ENCODE measurements at places on chromosomes 1 and 21.

DNA sequence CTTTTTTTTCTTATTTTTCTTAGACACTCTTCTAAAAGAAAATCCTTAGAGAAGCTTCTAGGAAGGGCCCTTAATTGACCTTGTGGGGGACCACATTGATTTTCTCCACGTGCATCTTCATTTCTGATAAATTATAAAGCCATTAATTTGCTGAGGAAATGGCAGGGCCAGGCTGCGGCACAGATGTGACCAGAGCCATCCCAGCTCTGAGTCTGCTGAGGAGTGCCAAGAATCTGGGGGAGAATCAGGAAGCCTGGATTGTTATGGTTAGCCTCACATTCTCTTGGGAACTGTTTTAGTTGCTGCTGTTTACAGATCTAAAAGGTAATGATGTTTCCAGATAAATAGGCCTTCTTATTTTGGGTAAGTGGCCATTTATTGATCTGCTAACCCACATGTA is 16.2 kb downstream of the PROX1 start:
- no peak for DNase-seq

DNA sequence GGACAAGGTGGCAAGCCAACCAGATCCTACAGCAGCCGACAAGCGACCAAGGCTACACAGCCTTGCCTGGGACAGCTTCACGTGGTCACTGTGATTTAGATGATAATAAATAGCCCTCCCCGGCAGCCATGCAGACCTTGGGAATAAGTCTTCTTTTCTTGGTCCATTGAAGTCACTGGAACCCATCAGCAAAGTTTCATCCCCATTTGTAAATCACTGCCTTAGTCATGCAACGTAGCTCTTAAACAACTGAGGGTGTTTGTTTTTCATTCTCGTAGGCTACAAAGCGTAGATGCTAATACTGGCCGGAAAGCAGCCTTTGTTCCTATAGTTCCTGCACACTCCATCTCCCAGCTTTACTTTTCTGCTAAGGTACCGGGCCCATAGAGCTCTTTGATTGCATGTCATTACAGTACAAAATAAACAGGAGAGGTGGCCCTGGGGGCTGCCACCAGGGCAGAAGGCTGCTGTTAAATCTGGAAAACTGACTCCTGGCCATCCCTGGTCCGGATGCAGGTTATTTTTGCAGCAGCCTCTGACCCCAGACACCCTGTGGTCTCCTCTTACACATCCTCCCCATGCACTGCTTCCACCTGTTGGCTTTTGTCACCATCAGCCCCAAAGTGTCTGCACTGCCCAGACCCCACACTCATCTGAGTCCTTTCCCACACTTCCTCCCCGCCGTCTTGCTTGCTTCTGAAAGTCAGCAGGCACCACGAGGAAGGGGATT is 105.5 kb downstream of the TOMM20 start:
- DNase-seq = no peak

GRCh38 chr1:87263785-87264184 is 64.9 kb upstream of the LMO4 start:
- no peak for DNase-seq

- no peak for DNase-seq
Measured at GRCh38 chr1:184056921-184057555, 5.5 kb downstream of the TSEN15 start.

GRCh38 chr1:54239035-54239383 is 39.0 kb downstream of the MRPL37 start:
- no peak for DNase-seq

- DNase-seq = peak; percentile 57
Measured at GRCh38 chr1:114003431-114003830, 24.2 kb downstream of the OLFML3 start.

DNA sequence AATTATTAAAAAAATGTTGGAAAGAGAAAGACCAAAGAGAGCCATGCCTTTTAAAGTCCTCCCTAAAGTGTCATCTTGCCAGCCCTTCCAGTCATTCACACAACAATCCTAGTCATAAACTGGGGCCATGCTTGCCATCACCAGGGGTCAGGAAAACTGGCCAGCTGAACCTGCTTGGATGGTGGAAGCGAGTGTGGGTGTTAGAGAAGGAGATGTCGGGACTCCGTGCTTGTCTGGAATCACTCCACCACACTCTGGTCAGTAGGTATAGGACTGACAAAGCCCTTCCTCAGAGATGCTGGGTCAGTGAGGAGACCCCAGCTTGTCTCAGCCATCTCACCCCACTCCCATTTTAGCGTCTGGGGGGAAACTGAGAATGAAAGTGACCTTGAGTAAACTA is 3.3 kb upstream of the HAPLN2 start:
- DNase-seq = no peak

DNA sequence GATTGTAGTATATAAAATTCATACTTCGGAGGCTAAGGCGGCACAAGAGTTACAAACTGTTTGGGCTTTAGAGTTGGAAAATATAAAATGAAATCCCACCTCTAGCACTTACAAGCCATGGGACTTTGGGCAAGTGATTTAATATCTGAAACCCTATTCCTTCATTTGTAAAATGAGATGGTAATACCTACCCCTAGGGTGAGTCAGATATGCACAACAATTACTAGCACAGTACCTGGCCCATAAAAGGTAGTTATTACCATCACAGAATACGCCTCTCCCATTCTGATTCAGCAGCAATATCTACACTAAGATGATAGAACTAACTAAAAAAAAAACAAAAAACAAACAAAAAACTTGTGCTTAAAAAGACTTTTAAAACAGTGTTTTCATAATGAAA is 3.5 kb downstream of the KLHL12 start:
- DNase-seq = no peak

GRCh38 chr21:42587036-42587435 is 66.4 kb upstream of the PDE9A start:
- no peak for DNase-seq

GRCh38 chr1:81894867-81895266 is 94.1 kb downstream of the ADGRL2 start:
- no peak for DNase-seq

DNA sequence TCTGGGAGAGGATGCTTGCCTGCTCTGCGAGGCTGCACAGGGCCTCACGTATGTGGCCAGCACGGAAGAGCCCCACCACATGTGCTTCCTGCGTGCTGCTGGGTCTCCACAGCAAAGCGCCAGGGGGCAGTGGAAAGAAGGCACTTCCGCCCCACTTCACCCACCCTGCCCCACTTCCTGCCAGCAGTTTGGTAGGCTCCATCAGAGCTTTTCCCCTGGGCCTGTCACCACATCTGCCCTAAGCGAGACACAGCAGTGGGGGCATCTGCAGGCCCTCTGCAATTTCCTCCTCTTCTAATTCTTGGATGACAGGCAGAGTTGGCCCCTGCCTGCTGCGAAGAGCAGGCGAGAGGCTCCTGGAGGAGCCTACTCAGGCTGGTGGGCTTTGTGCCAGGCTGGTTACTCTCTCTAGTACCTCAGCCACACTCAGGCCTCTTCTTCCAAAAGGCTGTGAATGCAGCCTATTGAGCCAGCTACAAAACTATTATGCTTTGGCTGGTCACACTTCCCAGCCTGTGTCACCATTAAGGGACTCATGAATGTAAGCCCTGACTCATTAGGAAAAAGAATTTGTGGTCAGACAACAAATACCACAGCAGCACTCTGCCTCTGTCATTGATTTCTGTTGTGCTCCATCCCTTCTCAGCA is 25.0 kb downstream of the CD244 start:
- DNase-seq = peak; percentile 51

DNA sequence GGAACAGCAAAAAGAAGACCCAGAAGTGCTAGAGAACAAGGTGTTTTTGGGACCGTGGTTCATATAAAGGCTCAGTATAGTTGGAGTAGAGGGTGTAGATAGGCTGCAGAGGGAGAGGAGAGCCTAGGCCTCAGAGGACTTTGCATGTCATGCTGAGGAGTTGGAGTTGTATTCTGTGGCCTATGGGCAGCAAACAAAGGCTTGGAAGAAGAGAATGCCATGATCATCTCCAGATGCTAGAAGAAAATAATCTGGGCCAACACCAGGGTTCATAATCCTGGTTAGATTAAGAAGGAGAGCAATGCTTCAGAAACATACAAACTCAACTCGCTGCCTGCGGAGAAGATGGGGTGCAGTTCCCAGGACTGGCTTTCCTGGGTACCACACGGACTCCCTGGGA is 262.8 kb upstream of the USP24 start:
- DNase-seq = no peak

DNA sequence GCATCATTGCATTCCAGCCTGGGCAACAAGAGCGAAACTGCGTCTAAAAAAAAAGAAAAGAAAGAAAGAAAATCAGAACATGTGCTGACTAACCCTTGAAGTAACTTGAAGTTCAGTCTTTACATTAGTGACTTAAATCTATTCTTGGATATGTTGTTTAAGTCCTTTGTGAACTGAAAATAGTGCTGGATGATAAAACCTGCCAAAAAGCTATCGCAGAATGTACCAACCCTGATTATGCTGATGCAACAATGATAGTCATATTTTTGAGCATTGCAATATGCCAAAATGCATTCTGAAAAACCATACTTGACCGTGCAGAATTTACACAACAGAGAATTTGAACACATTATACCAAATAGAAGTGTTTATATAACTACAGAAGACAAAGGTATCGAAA is 30.7 kb downstream of the SHISAL2A start:
- DNase-seq = no peak

DNA sequence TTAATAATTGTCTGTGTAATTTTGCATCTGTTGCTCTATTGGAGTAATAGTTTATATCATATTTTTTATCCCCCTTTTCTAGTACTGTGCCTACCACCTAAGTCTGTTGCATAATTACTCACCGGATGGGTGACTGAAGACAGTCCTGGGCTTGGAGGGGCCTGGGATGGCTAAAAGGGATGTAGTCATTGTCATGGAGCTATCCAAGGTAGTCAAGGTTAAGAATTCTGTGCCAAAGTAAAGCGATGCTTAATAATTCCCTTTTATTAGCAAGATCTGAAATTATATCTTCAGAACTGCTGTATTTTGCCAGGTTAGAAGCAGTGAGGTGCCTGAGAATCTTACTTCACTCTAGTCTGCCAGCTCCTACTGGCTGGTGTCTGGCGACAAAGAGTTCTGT is 61.6 kb downstream of the KDM1A start:
- DNase-seq = no peak

DNA sequence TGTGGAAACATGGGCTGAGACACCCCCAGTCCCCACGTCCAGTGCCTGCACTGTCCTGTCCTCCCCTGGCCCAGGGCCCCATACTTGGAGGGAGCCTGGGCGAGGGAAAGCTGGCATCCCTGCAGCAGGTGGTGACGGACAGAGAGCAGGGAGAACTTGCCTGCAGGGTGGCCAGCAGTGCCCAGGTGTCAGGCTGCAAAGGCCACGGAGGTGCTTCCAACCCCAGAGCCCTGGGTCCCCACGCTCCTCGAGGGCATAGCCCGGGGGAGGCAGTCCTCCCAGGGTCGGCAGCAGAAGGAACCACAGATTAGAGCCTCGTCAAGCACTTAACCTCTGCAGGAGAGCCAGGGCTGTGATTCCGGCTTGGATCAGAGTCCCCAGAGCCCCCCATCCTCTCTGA is 77.5 kb downstream of the ARHGEF16 start:
- DNase-seq = no peak

GRCh38 chr1:30465096-30465495 is 258.3 kb downstream of the MATN1 start:
- no peak for DNase-seq

DNA sequence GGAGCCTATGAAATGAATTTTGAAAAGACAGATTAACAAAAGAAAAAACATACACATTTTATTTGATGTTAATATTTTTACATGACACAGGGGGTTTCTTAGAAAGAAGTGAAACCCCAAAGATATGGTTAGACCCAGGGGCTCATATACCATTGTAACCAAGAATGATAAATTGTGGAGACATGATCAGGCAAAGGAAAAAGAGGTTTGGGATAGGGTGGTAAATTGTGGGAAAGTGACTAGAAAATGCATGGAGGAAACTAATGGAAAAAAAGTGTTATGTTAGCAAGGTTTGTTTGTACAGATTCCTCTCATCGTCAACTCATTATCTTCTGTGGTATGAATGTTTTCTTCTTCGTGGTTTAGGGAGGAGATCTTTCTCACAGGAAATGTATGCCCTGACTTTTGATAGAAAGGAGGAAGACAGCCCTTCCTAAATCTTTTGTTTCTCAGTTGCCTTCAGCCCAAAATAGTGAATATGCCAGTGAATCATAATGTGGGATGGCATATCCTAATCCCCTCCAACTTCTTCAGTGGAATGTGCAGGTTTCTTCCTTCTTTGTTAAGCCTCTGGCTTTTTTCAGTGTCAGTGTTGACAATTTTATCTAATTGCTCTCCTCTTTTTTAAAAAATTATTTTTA is 140.4 kb upstream of the UBE2U start:
- DNase-seq = no peak

DNA sequence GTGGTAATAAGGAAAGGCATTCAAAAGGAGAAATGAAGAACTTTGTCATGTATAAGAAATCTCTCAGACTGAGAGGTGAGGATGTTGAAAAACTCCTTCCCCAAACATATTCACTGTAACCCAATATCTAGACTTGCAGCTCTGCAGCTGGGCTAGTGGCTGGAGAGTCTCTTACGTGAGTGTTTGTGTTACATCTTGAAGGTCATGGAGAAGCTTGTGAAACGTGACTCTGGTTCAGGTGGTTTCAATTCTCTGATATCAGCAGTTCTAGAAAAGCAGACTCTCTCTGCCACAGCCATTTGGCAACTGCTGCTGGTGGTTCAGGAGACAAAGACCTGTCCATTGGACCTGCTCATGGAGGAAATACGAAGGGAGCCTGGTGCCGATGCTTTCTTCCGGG is 55.0 kb upstream of the EPHA8 start:
- no peak for DNase-seq

- no peak for DNase-seq
Measured at GRCh38 chr1:23585321-23586022, 26.2 kb upstream of the ID3 start.

GRCh38 chr1:41280202-41281032 is 38.3 kb upstream of the SCMH1 start:
- no peak for DNase-seq

GRCh38 chr1:225602590-225603206 is 50.2 kb downstream of the ENAH start:
- DNase-seq = no peak

DNA sequence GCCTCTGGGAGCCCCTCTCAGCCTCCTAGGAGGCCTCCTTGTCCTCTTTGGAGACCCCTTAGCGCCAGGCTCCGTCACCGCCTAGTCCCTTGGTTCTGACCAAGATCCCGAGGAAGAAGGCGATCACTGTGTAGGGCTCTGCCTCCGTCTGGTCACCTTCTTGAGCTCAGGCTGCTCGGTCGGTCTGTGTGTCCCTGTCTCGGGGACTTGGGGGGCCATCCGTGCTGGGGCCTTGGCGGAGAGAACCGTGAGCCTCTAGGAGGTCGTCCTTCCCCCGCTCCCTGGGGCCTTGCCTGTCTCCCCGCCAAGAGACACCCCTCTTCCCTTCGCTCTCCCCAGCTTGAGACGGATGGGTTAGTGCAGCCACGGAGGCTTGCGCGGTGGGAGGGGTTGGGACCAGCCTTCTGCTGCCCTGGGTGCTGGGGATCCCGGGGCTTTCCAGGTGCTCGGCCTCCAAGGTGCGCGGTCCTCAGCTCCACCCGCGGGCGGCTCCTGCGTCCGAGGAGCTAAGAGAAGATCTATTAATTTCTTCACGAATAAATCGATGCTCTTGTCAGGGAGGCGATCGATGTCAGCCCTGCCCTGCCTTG is 701 bp upstream of the INSRR start:
- no peak for DNase-seq
